Ovary (tissue), 10 donors: ENCODE measurements at places on chromosomes 2 and 18. TPM values are rescaled to one million over a fixed set of nuclear protein-coding genes. Genes with fewer than 3 reads are reported as not detected.

The FBLN7 gene
- 1.3 TPM for polyA plus RNA-seq

The ACTR1B gene
- 71.3 TPM for polyA plus RNA-seq

The SLC40A1 gene
- polyA plus RNA-seq: 361 TPM

The GPR155 gene
- polyA plus RNA-seq: 1.9 TPM

The ACYP2 gene
- polyA plus RNA-seq: 15.6 TPM

The CRYBA2 gene
- not detected for polyA plus RNA-seq

The IL1RL1 gene
- 2.1 TPM for polyA plus RNA-seq

The GATA6 gene
- polyA plus RNA-seq: 54.0 TPM
